Heart left ventricle (tissue), 16 donors: ENCODE measurements at places on chromosomes 7 and 10.

- no peak for DNase-seq
Measured at GRCh38 chr10:77299320-77299719, 338.3 kb downstream of the KCNMA1 start.

DNA sequence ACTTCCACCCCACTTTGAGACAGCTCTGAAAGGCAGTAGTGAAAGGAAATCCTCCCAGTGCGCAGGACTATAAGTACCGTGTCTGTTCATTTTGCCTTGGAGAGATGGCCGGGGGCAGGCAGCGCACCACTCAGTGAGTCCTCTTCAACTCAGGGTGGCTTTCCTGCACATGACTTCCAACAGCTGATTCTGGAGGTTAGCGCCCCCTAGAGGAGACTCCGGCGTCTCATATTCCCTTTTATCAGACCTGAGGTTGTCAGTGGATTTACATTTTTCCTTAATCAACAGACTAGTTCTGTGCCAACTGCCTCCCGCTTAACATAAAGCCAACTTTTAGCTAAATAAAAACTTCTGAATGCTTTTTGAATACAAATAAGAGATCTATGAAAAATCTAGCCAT, 101.0 kb downstream of the HERPUD2 start:
- DNase-seq, result no peak

DNA sequence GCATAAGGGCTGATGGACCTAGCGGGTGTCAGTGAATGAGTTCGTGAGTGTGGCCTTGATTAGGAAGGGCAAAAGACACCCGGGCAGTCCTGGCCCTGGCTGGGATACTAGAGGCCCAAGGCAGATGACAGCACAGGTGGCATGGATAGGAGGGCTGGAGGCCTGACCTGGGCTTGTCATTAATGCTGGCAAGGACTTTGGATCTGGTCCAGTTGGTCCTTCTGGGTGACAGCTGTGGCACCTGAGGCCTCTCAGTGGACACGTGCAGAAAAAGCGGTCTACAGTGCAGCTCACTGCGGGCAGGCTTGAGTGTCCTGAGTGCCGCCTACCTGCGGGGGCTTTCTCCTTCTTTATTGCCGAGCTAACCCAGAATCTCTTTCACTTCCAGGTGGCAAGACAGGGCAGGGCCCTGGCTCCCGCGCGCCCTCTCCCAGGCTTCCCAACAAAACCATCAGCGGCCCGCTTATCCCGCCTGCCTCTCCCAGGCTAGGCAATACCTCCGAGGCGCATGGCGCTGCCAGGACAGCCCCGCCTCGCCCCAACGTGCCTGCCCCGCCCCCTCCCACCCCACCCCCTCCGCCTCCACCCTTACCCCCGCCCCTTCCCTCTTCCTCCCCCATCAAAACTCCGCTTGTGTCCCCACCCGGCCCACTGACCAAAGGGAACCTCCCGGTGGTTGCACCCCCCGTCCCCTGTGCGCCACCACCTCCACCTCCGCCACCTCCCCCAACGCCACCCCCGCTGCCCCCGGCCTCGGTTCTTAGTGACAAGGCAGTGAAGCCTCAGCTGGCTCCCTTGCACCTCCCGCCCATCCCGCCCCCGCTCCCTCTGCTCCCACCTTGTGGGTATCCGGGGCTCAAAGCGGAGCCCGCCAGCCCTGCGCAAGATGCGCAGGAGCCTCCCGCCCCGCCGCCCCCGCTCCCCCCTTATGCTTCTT, 77.4 kb downstream of the WIPF3 start:
- no peak for DNase-seq

- DNase-seq, result no peak
Measured at GRCh38 chr7:80098795-80099194, 35.8 kb upstream of the GNAI1 start.

GRCh38 chr10:108425283-108425964, 1260.9 kb upstream of the SORCS1 start:
- no peak for DNase-seq

DNA sequence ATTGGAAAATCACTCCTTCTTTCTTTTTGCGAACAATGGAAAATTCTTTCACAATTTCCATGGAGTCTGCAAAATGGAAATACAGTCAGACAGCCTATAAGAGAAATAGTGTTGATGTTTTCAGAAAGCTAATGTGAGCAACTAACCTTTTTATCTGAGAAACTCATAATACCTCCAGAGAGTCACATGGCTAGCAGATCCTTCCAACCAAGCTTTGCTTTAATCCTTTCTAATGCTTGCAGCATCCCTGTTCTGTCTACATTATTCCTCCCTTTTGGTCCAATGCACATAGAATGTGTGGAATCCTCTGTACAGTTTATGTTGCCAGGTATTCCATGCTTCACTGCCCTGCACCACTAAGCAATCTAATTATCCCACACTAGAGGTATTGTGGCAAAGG, 717.5 kb upstream of the LRRN3 start:
- no peak for DNase-seq

- DNase-seq, result no peak
Measured at GRCh38 chr10:11424456-11425295, 186.8 kb downstream of the USP6NL start.
